Umbilical cord (tissue), 2 donors: ENCODE measurements at places on chromosomes 3 and 15.

- DNase-seq = peak; percentile 13
Measured at GRCh38 chr15:51227940-51228732, 110.3 kb downstream of the CYP19A1 start.

- DNase-seq = peak; percentile 15
Measured at GRCh38 chr15:92226020-92226612, 167.6 kb upstream of the ST8SIA2 start.

- DNase-seq = peak; percentile 49
Measured at GRCh38 chr3:53624061-53624857, 129.8 kb downstream of the CACNA1D start.

DNA sequence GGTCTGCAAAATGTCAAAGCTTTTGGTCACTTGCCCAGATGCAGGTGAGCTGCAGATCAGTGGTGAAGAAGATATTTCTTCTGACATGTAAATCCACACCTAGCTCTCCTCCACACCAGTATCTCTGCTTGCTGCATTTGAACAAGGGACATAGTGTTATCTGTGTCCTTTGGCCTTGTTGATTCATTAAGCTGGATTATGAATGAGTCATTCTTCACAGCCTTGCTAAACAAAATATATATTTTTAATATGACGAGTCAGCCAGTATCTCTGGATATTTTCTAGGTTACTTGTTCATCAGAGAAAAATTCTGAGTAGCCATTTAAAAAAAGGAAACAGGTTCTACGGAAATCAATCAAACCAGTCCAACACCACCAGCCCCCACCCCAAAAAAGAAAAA lies 190.6 kb upstream of the ADAMTS9 start:
- DNase-seq = no peak

GRCh38 chr15:75661100-75661755 lies 13.5 kb downstream of the SNX33 start:
- peak; percentile 97 for DNase-seq

DNA sequence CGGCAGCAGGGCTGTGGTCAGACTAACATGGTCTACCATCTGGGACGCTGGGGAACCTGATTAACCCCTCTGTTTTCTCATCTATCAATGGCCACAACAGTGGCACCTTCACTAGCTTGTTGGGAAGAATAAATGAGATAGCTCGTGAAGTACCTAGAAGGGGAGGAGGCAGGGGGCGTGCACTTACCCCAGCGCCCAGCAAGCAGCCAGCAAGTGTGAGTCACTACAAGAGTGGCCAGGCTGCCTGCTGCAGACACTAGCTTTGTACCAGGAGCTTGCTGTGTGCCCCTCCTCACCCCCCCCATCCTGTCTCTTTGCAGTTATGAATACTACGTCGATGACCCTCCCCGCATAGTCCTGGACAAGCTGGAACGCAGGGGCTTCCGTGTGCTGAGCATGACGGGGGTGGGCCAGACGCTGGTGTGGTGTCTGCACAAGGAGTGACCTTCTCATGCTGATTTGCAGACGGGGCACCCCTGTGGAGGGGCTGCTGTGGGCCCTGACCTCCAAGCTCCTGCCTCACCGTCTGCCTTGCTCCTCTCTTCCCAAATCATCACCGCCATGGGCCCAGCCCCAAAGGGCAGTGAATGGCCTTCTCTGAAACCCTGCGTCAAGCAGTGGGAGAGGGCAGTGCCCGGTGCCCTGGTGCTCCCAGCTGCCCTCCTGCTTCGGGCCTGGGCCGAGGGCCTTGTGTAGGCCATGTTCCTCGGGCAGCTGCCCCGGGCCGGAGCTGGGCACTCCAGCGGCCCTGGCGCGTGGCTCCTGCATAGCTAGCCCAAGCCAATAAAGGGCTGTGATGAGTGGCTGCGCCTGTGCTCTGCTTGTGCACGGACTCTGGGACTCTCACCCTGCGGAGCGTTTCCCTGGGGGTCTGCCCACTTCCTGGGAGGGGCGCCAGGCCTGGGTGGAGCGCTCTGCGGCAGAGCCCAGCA lies 2.6 kb upstream of the C15orf62 start:
- no peak for DNase-seq

- DNase-seq = no peak
Measured at GRCh38 chr3:86987421-86987715, 3.6 kb downstream of the VGLL3 start.

- no peak for DNase-seq
Measured at GRCh38 chr15:73357999-73358665, 10.6 kb downstream of the HCN4 start.

- no peak for DNase-seq
Measured at GRCh38 chr3:50472958-50473357, 30.5 kb downstream of the CACNA2D2 start.

DNA sequence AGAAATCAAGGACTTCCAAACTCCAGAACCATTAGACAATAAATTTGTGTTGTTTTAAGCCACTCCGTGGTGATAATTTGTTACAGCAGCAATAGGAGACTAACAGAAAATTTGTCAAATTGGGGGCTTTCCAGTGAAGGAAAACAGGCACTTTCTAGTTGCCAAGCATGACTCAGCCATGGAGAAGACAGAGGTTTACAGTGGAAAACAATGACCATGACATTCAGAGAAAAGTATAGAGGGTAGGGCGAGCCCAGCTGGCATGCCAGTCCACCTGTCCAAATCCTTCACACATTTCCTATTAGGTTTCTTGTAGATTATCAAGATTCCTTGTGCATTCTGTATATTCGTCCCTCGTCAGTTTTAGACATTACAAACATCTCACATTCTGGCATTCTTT lies 24.9 kb downstream of the SLCO2A1 start:
- DNase-seq = no peak

DNA sequence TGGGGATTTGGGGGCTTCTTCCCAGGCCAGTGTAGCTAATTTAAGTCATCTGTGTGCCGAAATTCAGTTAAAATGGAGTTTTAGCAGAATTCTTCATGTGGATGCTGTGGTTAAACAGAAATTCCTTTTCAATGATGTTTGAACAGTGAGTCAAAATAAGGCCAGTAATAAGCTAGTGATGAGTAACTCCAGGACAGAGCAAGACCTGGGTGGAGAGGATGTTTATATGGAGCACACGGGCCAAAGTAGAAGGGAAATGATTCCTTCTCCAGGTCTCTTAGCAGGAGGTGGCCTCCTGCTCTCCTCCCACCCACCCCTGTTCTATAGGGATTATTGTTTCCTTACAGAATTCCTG lies 31.9 kb upstream of the UACA start:
- peak; percentile 91 for DNase-seq

DNA sequence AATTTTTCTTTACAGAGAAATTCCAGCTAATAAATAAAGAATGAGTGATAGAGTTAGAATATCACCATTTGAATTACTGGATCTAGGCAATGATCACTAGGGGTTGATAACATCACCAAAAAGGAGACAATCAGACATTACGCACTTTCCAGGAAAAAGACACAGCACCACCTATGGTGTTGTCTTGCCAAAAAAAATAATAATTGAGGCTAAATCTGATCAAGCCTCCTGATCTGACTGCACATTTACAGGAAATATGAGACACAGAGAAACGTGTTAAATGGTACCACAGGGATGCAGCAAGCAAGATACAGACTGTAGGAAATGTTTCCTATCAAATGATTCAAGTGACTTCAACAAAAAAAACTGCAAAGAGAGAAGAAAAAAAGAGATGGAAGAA lies 92.8 kb downstream of the EOMES start:
- DNase-seq = no peak

GRCh38 chr3:20059929-20060328 lies 19.7 kb downstream of the KAT2B start:
- no peak for DNase-seq

GRCh38 chr3:62823461-62824050 lies 51.7 kb downstream of the CADPS start:
- no peak for DNase-seq

DNA sequence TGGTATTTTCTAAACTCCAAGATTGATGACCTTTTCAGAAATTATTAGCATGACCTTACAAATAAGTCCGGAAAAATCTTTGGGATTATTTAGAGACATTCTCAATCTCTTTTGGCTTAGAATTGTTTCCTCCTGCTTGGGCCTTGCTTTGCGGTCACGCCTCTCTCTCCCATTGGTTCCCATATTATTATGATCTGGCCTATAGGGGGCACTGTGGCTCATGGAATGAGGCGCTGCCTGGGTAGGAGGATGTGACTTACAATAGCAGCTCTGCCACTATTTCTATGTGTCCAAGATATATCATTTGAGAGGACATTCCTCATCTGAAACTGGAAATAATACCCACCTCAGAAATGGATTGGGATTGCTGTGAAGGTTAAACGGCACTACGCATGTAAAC lies 464.9 kb downstream of the MFSD1 start:
- DNase-seq = peak; percentile 17

GRCh38 chr3:186506857-186507256 lies 37.3 kb downstream of the CRYGS start:
- no peak for DNase-seq

DNA sequence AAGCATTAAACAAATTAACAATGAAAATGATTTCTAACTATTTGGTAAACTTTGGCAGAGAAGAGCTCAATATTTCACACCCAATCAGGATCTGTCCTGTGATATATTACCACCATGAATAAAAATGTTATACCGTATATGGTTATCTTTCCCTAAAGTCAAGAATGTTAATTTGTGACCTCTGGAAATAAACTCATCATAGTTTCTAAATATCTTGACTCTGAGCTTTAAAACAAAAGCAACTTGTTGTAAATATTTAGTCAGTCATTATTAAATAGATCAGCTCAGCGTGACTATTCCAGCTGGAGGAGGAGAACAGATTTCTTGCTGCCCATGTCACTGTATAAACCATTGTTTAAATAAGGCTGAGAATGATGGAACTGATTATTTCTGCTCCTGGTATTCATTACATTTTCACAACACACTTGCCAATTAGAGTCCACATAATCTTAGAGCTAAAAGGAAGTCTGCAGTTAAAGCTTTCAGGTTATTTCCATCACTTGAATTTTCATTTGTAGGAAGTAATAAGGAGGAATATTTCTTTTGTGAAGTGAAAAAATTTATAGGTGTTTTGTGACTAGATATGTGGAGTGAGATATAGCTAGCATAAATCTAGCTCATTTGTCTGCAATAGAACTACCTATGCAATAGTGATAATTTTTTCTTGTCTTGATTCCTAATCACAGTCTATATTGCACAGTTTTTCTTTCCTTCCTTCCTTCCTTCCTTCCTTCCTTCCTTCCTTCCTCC lies 106.5 kb upstream of the P2RY1 start:
- DNase-seq = no peak

- no peak for DNase-seq
Measured at GRCh38 chr3:58565621-58566397, 11.4 kb downstream of the FAM107A start.

DNA sequence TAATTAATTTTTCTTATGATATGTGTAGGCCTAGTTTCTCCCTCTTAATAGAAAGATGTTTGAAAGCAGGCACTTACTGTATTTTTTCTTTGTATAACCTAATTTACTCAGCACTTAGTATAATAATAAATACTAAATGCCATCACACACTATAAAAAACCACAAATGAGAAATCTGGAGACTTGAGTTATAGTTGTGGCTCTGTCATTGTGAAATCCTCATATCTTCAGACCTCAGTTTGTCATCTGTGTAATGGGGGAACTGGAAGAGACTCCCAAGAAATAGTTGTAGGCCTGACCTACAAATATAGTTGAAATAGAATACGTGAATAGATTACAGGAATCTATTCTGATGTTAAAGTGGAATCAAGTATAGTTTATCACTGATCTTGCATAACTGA lies 287.6 kb upstream of the DPH6 start:
- no peak for DNase-seq

DNA sequence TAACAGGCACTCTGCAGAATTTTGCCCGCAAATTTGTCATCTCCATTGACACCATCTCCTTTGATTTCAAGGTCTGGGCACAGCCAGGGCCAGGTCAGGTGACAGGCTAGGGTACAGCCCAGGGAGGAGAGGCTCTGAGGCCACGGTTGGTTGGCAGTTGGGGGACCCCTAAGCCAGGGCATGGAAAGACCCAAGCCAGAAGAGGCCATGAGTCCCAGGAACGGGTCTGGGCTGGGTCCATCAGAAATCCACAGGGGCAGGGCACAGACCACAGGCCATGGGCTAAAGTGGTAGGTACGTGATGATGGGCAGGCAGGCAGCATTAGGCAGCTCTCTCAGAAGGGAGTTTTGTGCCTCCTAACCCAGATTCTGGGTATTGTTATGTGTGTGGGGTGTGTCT lies 45.8 kb downstream of the SEMA3G start:
- DNase-seq = no peak

DNA sequence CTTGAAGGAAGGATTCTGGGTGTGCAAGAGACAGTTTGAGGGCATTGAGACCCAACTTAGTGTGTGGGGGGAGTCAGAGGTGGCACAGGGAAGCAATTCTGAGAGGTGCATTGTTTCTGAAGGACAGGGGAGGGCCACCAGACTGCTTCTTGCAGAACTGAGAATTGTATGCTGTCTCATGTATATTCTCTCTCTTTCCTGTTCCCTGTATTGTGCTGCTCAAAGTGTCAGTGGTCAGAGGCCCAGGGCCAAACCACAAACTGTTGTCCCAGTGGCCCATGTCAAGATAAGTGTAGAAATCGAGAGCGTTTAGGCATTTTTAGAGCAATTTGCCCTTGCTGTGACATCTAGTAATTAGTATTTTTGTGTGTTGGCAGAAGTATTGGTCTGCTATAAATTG lies 567.1 kb downstream of the EDEM1 start:
- no peak for DNase-seq

GRCh38 chr15:72824112-72824511 lies 40.6 kb upstream of the ADPGK start:
- no peak for DNase-seq

DNA sequence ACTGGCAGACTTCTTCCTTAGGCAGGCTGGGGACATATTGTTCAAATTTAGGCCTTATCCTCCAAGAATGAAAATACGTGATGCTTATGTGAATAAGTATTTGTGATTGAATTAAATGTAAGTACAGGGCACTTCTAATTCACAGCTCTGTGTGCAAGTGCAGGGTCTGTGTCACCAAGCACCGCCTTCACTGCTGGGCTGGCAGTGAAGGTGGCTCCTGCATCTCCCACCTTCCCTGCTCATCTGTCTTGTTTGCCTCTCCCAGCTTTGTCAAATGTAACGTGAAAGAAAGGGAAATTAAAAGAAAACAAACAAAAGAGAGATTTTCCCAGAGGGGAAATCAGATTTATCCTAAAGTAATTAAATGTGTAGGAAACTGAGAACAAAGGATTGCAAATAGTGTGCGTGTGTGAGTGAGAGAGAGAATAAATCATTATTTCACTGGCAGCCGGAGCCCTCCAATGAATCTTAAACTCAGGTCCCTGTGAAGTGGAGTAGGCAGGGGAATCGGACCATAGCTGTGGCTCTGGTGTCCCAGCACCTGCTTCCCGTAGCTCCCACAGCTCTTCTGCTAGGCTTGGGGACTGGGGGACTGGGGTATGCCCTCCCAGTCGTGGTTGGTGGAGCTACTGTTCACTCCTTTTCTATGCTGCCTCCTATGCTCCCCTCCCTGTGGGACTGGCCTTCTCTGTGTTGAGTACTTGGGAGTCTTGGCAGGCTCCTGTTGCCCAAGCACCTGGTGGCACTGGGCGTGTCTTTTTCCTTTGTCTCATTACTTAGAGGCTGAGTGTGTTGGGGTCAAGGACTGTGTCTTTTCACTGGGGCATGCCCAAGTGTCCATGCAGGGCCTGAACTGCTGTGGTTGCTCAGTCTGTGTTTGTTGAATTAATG lies 222.2 kb downstream of the EPHB1 start:
- DNase-seq = no peak

- DNase-seq = no peak
Measured at GRCh38 chr3:61688307-61688984, 127.1 kb downstream of the PTPRG start.
